ENCODE measurements at places on chromosomes 4 and X. TPM values are rescaled to one million over a fixed set of nuclear protein-coding genes. Genes with fewer than 3 reads are reported as not detected.
A peak's percentile ranks its signal among the peaks of the same experiment; 100 is the strongest.

DNA sequence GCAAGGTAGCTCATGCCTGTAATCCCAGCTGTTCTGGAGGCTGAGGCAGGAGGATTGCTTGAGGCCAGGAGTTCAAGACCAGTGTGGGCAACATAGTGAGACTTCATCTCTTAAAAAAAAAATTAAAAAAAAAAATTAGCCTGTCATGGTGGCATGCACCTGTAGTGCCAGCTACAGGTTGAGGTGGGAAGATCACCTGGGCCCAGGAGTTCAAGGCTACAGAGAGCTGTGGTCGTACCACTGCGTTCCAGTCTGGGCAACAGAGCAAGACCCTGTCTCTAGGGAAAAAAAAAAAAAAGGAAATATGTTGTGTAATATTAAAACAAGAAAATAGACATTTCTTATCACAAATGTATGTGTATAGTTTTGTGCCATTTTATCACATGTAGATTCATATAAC is 97.8 kb downstream of the LARP1B start:
- no peaks in the 10 kb centered on the region for H3K27me3 ChIP-seq
- DNase-seq, result no peak
- H3K27ac ChIP-seq, result no peak overlapping the region
- H3K4me3 ChIP-seq, result no peak overlapping the region

DNA sequence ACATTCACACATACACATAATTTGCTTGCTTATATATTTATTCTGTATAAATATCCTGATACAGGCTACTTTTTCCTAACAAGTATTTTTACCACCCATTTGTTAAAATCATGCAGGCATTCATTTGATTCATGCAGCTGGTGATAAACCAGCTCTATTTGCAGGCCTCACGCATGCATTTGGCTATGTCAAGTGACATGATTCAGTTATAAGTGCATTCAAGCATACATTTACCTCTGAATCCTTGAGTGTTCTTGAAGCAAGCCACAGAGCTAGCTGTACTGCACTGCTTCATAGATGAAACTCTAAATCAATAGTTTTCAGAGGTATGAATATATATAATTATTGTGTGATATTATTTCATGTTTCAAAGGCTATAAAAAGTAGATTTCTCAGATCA is 544.0 kb upstream of the AGA start:
- no peak overlapping the region for H3K27ac ChIP-seq
- H3K4me3 ChIP-seq, result no peak overlapping the region
- no peaks in the 10 kb centered on the region for H3K4me1 ChIP-seq
- no peak for DNase-seq
- no peaks in the 10 kb centered on the region for H3K27me3 ChIP-seq

- H3K4me1 ChIP-seq, result no peaks in the 10 kb centered on the region
- no peaks in the 10 kb centered on the region for H3K36me3 ChIP-seq
- DNase-seq, result peak; percentile 14
- peak overlapping the region; percentile 10 for H3K27ac ChIP-seq
Observed at GRCh38 chr4:30962939-30963338, 242.8 kb downstream of the PCDH7 start.

Gene CENPVL1
- total RNA-seq, result not detected

DNA sequence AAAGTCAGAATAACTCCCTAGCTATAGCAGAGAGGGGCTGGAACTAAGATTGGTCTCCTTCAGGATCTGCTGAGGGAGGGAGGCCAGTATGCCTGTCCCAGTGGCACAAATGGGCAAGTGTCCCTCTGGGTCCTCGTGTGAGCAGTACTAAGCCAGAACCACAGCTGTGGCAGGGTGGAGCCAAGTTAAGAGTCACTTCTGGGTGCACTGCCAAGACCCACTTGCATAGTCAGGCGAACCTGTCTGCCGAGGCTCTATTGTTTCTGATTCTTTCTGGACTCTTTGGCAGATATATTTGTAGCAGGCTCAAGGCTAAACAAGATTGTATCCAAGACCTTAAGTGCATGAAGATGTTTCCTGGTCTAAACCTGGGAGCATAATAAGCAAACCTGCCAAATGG is 1123.7 kb upstream of the POU3F4 start:
- H3K36me3 ChIP-seq, result no peaks in the 10 kb centered on the region
- no peaks in the 10 kb centered on the region for H3K27me3 ChIP-seq
- no peak overlapping the region for H3K27ac ChIP-seq

GRCh38 chrX:136228839-136229207 is 22.4 kb downstream of the MAP7D3 start:
- H3K4me3 ChIP-seq, result no peak overlapping the region
- no peaks in the 10 kb centered on the region for H3K27me3 ChIP-seq
- peaks cover 5% of the 10 kb centered on the region for H3K36me3 ChIP-seq
- no peaks in the 10 kb centered on the region for H3K4me1 ChIP-seq
- no peak for DNase-seq

DNA sequence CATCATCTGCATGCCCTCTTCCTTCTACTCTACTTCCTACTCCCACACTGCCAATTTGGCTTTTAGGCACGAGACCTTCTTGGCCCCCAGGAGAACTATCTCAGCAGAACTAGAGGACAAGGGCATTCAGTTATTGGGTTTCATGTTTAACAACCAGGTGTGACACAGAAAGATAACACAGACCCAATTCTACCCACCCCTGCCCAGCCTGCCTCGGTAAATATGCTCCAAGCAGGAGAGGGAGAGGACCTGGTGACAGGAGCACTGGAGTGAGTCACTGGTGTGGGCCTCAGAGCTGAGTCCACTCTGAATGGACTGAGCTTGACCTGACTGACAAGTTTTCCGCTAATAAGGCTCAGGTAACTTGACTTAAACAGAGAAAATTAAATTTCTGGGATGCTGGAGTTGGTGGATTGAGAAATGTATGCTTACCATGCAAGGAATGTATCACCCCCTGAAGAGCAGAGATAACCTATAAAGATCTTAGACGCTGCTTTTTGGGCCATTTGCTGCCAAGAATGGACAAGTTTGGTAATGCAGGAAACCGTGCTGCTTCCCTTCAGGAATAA is 52.5 kb downstream of the CASP3 start:
- no peak overlapping the region for H3K4me3 ChIP-seq
- DNase-seq, result peak; percentile 34
- no peaks in the 10 kb centered on the region for H3K36me3 ChIP-seq

- H3K4me3 ChIP-seq, result peak overlapping the region; percentile 9
- DNase-seq, result no peak
- peaks cover 41% of the 10 kb centered on the region for H3K4me1 ChIP-seq
- no peaks in the 10 kb centered on the region for H3K27me3 ChIP-seq
- no peaks in the 10 kb centered on the region for H3K36me3 ChIP-seq
- peak overlapping the region; percentile 44 for H3K27ac ChIP-seq
Observed at GRCh38 chrX:81336455-81337152, 134.7 kb downstream of the SH3BGRL start.

GRCh38 chr4:73919691-73920090 is 50.5 kb downstream of the CXCL1 start:
- DNase-seq, result no peak
- peaks cover 31% of the 10 kb centered on the region for H3K4me1 ChIP-seq
- H3K27me3 ChIP-seq, result no peaks in the 10 kb centered on the region
- H3K27ac ChIP-seq, result no peak overlapping the region

DNA sequence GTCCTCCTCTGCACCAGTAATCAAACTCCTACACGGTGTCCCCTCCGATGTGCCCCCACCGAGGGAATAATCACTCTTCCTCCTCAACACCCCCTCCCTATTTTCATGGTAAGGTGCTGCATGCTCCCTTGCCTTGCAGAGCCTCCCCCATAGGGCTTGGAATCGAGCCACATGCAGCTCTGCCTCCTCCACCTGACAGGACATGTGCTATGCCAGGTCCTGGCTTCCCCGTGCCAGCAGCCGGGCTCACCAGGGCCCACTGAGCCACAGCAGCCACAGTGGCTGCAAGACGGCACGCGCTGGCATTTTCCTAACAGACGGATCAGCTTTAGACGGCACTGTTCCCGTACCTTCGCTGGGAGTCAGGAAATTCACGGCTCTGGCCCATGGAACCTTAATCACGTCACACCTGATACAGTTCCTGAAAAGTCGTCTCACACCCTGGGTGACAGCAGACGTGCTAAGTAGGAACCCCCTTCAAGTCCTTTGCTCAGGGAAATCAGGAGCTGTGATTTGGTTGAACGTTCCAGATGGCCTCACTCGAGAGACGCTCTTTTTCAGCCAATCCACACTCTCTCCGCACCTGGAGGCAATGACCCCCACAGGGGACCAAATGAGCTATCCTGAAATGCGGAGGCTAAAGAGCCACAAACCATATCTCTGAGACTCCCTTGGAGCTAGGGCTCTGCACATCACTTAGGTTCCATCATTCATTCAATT is 63.2 kb downstream of the JAKMIP1 start:
- no peak overlapping the region for H3K4me3 ChIP-seq
- DNase-seq, result no peak
- no peaks in the 10 kb centered on the region for H3K4me1 ChIP-seq
- H3K36me3 ChIP-seq, result peaks cover 3% of the 10 kb centered on the region

Gene TLR6
- 0.73 TPM for total RNA-seq

DNA sequence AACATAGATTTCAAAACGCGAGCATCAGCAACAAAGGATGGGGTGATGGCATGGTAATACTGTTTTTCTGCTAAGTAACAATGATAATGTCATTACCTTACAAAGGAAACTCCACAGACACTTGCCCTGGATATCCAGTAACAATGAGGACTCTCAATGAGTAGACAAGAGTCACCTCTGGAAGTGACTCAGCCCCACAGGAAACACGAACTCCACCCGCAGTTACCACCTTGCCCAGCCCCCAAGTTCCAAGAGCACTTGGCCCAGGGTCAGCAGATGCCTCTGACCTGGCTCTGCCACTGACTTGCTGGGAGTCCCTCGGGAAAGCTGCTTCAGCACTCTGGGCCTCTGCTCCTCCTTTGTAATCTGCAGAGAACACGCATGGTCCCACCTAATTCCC is 110.3 kb upstream of the MAP3K15 start:
- DNase-seq, result no peak
- H3K27me3 ChIP-seq, result no peaks in the 10 kb centered on the region
- H3K4me3 ChIP-seq, result no peak overlapping the region

- peaks cover 20% of the 10 kb centered on the region for H3K4me1 ChIP-seq
- peak overlapping the region; percentile 2 for H3K27ac ChIP-seq
- no peaks in the 10 kb centered on the region for H3K27me3 ChIP-seq
- no peak for DNase-seq
Observed at GRCh38 chr4:105215609-105216313, 69.1 kb downstream of the TET2 start.

- H3K4me3 ChIP-seq, result no peak overlapping the region
- no peak overlapping the region for H3K27ac ChIP-seq
- H3K36me3 ChIP-seq, result no peaks in the 10 kb centered on the region
- H3K27me3 ChIP-seq, result no peaks in the 10 kb centered on the region
- no peak for DNase-seq
- no peaks in the 10 kb centered on the region for H3K4me1 ChIP-seq
Observed at GRCh38 chr4:1623400-1623799, 60.7 kb downstream of the FAM53A start.

Gene BEX5
- total RNA-seq, result 4.8 TPM

DNA sequence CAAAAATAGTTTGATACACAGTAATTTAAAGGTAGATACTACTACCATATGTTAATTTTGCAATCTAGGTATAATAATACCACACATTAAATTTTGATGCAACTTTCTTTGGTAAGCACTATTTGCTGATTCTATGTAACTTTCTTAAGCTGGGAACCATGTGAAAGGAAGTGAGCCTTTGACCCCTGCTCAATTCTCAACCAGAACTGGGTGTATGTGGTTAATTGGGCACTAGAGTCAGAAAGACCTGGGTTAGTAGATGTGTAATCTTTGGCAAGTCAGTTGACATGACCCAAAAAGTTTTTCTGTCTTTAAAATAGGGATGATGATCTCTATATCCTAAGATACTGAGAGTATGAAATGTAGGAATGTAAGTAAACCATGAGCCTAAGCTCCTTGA is 22.4 kb downstream of the TLR2 start:
- no peak for DNase-seq
- no peaks in the 10 kb centered on the region for H3K27me3 ChIP-seq
- no peaks in the 10 kb centered on the region for H3K36me3 ChIP-seq

- H3K27ac ChIP-seq, result no peak overlapping the region
- H3K36me3 ChIP-seq, result no peaks in the 10 kb centered on the region
- no peaks in the 10 kb centered on the region for H3K4me1 ChIP-seq
- DNase-seq, result no peak
Observed at GRCh38 chr4:150323406-150324325, 245.4 kb downstream of the DCLK2 start.

Gene ITGB1BP2
- total RNA-seq, result 8.1 TPM

Gene MAGEA2
- total RNA-seq, result not detected

- DNase-seq, result no peak
- H3K27me3 ChIP-seq, result no peaks in the 10 kb centered on the region
- H3K27ac ChIP-seq, result no peak overlapping the region
- H3K4me3 ChIP-seq, result no peak overlapping the region
- H3K36me3 ChIP-seq, result no peaks in the 10 kb centered on the region
Observed at GRCh38 chr4:158182736-158183135, 9.9 kb upstream of the GASK1B start.

Gene TKTL2
- 0.15 TPM for total RNA-seq

GRCh38 chr4:38859501-38859900 is 2.9 kb upstream of the TLR6 start:
- H3K27me3 ChIP-seq, result no peaks in the 10 kb centered on the region
- H3K27ac ChIP-seq, result no peak overlapping the region
- H3K4me3 ChIP-seq, result no peak overlapping the region
- H3K4me1 ChIP-seq, result peaks cover 27% of the 10 kb centered on the region
- H3K36me3 ChIP-seq, result no peaks in the 10 kb centered on the region
- no peak for DNase-seq

All from Calu3 (cell line).